ENCODE measurements at places on chromosomes 7 and 10. TPM values are rescaled to one million over a fixed set of nuclear protein-coding genes. Genes with fewer than 3 reads are reported as not detected.

- DNase-seq, result no peak
Observed at GRCh38 chr10:126131341-126131740, 235.0 kb downstream of the FANK1 start.

DNA sequence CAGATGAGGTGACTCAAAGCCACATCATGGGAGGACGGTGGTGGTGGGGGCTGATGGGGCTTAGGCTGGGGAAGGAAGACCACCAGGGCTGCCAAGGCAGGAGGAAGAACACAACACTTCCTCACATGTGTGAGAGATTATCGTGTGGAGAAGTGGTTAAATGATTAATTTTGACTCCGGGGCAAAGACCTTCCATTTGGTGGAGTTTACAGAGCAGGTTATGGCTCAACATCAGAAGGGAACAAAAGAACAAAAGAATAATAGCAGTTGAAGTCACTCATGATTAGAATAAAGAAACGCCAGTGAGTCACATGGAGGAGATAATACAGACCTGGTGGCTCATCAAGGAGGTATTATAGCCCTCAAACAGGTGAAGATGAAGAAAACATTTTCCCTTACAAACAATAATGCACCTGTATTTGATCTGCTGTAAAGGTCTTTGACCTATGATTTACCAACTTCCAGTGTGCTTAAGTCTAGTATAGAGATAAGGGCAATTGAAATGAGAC, 170.1 kb downstream of the PKD1L1 start:
- DNase-seq, result no peak

DNA sequence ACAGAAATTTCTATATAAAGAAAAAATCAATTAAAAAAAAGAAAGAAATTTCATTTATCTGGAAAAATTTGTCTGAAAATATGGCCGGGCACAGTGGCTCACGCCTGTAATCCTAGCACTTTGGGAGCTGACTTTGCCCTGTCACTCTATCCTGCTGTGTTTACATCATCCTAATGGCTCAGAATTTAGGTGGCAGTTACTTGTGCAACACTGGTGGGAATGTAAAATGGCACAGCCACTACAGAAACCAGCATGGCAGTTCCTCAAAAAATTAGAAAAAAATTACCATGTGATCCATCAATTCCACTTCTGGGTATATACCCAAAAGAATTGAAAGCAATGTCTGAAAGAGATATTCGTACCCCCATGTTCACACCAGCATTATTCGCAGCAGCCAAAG, 405.2 kb upstream of the AUTS2 start:
- DNase-seq, result no peak

DNA sequence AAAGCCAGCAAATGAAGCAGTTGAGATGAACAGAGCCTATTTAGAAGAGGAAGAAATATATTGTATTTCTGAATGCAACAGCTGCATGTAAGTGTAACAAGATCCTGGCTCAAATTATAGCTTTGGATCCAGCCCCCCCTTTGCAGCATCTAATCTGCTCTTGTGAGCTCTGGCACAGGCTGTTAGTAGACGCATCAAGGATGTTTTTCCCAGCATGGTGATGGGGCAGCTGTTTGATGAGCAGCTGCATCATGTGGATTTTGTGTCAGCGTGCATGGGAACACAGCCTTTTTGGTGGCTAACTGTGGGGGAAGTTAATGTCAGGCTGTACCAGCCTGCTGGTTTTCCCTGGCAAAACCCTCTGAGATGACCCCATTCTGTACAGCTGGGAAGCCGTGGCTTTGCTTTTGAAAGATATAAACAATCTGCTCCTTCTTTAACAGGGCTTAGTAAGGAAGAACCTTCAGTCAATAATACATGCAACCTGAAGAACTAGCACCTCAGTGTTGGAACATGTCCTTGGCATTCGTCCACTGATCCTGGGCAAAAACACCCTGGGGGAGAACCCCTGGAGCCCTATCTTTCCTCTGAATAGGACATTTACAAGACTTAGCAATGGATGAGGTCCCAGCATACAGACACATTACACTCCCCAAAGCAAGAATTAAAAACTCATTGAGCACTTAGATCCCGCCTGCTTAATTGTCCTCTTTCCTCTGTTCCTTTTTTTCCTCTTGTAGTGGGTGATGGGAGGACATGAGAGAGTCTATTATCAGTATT, 70.6 kb downstream of the NPS start:
- DNase-seq, result no peak

GRCh38 chr10:13371897-13372470, 23.9 kb upstream of the SEPHS1 start:
- DNase-seq, result no peak

DNA sequence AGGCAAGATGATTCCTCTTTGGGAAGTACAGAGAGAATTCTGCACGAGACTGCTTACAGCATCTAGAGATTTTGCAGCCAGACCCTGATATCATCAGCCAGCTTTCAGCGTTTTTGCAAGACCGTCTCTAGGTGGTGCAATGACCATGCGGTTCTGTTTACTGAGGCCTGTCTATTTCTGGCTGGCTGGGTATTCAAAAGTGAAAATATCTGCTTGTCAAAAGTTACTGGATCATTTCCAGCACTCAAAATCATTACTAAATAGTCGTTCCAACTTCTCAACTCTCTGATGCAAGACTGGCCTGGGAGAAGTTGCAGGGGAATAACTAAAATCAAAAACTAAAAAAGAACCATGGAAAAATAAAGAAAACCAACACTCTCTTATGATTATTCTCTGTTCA, 240.1 kb downstream of the ELMO1 start:
- peak; percentile 66 for DNase-seq

DNA sequence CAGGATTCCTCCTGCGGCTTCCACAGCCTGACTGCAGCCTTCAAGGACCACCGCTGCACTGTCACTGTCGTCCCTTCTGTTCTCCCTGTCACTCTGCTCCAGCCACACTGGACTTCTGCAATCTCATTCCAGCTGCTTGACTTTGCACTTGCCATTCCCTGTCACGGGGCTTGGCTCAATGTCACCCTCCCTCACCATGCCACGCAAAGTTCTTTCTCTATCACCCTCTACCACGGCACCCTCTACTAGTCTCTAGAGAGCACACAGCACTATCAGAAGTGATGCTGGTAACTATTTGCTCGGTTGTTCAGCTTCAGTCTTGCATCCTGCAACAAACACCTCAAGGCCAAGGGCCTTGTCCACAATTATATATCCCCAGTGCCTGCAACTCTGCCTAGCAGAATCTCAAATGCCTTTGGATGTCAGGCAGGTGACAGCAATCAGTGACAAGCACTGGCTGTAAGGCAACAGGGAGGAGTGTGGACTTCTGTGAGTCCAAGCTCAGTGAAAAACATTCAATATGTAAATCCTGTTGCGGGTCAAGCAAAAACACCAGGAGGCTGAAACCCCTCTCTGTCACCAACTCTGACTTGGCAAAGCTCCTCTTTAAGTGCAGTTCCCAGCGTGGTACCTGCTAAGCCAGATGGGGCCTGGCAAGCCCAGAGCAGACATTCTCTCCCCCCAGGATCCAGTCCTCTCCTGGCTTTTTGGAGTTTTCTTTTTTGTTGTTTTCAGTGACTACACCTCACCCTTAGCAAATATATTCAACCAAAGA, 259.9 kb downstream of the FGFR2 start:
- no peak for DNase-seq

GRCh38 chr10:12915637-12916168, 85.8 kb downstream of the CCDC3 start:
- DNase-seq, result no peak

DNA sequence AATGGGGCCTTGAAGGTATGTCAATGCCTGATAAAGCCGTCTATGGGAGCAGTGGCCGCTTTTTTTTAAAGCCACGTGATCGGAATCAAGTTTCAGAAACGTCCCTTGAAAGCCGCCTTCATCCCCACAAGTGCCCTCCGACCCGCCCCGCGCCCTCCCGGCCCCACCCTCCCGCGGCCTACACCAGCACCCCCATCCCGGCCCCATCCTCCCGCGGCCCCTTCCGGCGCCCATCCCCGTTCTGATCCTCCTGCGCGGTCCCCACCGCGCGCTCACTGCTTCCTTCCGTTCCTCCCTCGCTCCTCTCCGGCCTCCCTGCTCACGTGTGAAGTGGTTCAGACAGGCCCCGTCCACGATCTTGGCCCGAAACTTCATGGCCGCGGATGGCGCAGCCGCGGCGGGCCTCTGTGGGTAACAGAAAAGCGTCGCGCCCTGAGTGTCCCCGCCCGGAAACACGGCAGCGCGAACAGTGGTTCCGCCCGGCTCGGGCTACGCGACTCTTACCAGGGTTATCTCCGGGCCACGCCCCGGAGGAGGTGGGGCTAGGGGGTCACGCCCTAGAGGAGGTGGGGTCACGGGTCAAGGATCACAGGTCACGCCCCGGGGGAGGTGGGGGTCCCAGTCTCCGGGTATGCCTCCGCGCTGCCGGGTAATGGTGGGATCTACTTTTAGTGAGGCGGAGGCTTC, at the start of gene HUS1:
HUS1 (minus strand) TSS at position 471 of the 687 bp plus-strand sequence; CDS start at position 375, 96 bp downstream.
- DNase-seq, result peak; percentile 98

DNA sequence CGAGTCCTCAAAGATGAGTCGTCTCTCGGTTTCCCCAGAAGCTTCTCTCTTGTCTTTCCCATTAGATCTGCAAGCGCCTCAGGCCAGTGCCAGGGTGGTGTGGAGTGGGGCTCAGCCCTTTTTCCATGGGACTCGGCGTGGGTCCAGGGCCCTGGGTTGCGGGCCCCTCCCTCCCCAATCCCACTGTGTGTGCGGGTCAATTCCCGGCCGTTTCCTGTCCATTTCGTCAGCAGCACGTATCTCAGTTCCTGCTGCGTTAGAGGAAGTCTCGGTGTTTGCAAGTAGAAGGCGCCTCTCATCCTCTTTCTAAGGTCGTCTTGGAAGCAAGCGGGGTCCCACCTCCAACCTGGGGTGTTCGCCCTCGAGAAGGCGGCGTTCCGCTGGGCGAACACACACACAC, 25.1 kb upstream of the ADGRA1 start:
- no peak for DNase-seq

- DNase-seq, result peak; percentile 68
Observed at GRCh38 chr7:116500078-116500853, 728 bp downstream of the CAV2 start.

DNA sequence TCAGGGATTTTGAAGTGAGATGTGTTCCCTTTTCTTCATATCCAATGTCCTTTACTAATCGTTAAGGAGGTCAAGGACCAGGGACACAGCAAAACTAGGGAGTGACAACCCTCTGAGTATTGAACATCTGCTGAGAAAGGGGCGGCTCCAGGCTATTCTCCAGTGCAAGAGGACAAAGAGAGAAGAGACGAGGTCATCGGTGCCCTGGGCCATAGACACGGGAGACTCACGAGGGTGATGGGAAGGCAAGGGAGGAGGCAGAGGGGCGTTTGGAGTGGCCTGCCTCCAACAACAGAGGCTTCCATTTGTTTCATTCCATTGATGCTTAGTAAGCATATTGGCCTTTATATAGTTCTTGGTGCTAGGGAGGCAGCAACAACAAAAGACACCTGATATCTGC, 268.4 kb downstream of the CXCL12 start:
- no peak for DNase-seq

Gene CTAGE6
- total RNA-seq, result not detected

Gene SEMA3A
- 1.7 TPM for total RNA-seq

Gene COL17A1
- total RNA-seq, result 0.43 TPM

Gene ABCC2
- 0.05 TPM for total RNA-seq

Gene ADAM8
- total RNA-seq, result 2.0 TPM

Gene KBTBD2
- 27.0 TPM for total RNA-seq

Gene MYL7
- total RNA-seq, result 3,838 TPM

Gene DKK1
- not detected for total RNA-seq

Data from Right ventricle myocardium inferior (tissue), 1 donor.